ENCODE measurements at places on chromosomes 1 and 21. TPM values are rescaled to one million over a fixed set of nuclear protein-coding genes. Genes with fewer than 3 reads are reported as not detected.

DNA sequence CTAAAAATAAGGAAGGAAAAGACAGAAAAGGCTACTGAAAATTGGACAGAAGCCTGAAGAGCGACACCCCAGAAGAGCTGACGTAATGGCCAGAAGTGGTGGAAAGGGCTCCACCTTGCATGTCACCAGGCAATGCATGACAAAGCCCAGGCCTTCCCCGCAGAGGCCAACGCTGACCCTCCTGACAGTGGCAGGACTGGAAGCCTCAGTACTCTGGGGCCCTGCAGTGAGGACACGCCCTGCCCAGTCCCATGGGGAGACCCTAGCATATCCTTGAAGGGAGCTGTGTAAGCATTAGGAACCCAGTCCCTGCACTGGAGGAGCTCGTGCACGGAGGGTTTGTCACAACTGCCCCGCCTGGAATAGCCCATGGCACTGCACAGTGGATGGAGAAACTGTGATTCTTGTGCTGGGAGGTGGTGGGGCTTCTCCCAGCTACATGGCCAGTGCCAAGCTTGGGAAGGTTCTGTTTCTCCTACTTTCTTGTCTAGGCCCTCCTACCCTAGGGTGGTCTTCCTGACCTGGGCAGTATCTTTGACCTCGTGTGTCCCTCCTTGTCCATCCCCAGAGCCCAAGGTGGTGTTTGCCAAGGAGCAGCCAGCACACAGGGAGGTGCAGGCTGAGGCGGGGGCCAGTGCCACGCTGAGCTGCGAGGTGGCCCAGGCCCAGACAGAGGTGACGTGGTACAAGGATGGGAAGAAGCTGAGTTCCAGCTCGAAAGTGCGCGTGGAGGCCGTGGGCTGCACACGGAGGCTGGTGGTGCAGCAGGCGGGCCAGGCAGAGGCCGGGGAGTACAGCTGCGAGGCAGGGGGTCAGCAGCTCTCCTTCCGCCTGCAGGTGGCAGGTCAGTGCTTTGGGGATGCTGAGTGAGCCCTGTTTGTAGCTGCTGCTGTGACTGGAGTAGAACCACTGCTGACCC lies 60.4 kb downstream of the OBSCN start:
- DNase-seq = no peak

- no peak for DNase-seq
Measured at GRCh38 chr1:36737767-36738166, 255.1 kb upstream of the CSF3R start.

GRCh38 chr1:201999625-202000238 lies 10.7 kb upstream of the ELF3 start:
- no peak for DNase-seq

GRCh38 chr1:182784556-182785171 lies 4.9 kb upstream of the NPL start:
- DNase-seq = no peak

GRCh38 chr1:27357281-27358037 lies 9.3 kb downstream of the MAP3K6 start:
- DNase-seq = no peak

DNA sequence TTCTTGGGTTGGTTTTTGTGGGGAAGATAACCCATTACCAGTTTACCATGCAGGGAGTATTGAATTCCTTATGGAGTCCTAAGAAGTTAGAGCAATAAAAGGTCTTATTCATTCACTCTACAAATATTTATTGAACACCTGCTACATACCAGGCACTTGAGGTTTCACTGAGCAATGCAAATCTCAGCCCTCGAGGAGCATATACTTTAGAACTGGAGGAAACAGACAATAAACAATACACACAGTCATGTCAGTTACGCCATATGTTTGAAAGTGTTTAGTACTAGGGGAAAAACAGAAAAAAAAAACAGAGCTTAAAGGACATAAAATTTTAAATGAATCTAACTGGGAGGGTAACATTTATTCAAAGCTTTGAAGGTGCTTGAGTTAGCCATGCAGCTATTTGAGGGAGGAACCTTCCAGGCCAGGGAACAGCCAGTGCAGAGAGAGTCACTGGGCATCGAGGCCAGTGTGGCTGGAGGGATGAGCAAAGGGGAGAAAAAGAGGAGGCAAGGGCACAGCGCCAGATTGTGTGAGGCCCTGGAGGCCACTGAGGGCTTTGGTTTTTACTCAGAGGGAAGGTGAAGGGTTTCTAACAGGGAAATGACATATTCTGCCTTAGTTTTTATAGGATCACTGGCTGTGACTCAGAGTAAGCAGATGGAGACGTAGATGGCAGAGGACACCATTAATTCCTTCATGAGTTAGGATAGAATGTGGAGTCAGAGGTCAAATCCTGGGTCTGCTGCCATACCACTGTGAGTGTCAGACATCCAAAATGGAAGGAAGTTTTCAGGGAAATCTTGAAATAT lies 32.7 kb downstream of the C1orf21 start:
- DNase-seq = no peak

GRCh38 chr1:242524571-242525359 lies at the start of gene PLD5:
Gene PLD5, minus strand, starts transcription at chr1:242524697.
- no peak for DNase-seq

- DNase-seq = no peak
Measured at GRCh38 chr21:38291874-38292273, 35.1 kb downstream of the KCNJ15 start.

GRCh38 chr1:235902677-235903542 lies 36.2 kb upstream of the LYST start:
- no peak for DNase-seq

DNA sequence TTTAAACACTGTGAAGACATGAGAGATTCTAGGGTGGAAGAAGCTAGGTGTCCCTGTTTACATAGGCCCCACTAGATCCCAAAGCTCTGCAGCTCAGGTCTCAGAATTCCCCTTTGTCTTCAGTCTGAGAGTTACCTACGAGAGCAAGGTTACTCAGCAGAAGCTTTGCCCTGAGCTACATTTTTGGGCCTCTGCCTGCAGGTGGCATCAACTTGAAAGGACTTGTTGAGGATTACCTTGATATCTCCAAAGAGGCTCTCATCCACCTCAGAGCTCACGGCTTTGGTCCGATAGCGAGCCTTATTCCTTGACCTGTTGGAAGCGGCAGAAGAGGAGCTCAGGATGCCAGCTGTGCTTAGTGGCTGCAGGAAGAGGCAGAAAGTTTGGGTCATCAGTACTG lies 7.0 kb downstream of the CFAP45 start:
- no peak for DNase-seq

DNA sequence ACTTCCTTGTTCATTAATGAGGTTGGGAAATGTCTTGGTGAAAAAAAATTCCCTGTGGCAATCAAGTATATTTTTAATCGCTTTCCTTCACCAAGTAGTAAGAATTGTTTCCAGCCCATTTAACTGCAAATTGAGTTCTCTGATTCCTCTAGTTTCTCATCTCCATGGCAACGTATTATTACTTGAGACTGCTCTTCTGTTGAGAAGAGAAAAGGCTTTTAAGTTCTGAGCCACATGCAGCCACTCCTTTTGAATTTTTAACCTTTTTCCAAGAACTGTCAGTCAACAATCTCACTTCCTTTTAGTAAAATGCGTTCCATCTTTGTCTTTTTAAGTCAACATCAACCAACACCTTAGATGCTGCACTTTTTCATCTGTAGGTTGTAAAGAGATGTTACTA lies 75.7 kb upstream of the KIAA1614 start:
- DNase-seq = no peak

GRCh38 chr21:14526836-14527695 lies 19.0 kb downstream of the SAMSN1 start:
- DNase-seq = no peak

GRCh38 chr1:66503841-66504470 lies 30.0 kb upstream of the SGIP1 start:
- DNase-seq = no peak

DNA sequence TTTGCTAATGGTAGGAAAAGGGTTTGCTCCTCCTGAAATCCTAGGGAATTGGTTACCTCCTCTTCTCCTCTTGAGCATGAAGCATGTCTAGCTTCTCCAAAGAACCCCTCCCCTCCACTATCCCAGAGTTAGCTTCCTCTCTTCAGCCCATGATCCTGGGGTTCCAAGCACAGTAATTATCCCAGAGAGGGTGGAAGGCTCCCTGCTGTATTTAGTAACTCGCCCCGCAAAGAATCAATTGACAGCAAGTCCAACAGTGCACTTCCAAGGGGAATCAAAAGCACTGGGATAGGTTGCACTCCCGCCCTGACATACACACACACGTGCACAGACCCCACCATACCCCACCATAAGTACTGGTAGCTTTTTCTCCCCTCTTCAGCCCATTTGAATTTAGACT lies 3.1 kb downstream of the S100A8 start:
- no peak for DNase-seq

The PPIAL4G gene
- total RNA-seq = not detected

The CCDC185 gene
- total RNA-seq = not detected

The UTS2 gene
- total RNA-seq = not detected

The C1QTNF12 gene
- 12.5 TPM for total RNA-seq

The HSPA13 gene
- total RNA-seq = 19.9 TPM

The MPZ gene
- total RNA-seq = 2.8 TPM

The FAM177B gene
- not detected for total RNA-seq

The LRRC53 gene
- total RNA-seq = not detected
